ENCODE measurements at places on chromosomes 2 and 18.

GRCh38 chr2:75489721-75490120 lies 71.0 kb downstream of the EVA1A start:
- no peak for DNase-seq

DNA sequence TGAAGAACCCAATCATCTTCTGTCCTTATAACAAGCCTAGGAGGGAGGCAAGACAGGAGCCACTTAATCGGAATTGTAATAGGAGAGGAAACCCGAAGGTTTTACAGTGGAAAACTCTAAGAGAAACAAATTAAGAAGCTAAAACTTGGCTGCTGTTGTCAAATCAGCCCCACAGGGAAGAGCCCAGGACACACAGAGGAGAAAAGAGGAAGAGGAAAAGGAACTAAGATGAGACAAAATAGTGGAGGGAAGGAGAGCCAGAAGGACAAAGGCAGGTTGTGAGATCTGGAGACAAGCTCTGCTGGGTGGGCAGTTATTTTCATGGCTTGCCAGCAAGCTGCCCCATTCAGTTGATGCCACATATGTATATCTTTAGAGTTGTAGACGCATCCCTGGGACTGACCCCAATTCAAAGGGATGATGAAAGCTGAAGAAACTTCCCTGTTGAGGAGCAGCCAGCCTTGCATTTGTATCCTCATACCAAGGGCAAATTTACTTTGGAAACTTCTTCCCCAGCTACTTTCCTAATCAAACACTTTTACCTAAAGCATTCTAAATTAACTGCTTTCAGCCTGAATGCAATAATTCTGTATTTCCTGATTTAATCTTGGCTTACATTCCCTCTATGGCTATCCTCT lies 499.8 kb upstream of the MEIS1 start:
- DNase-seq, result no peak

- DNase-seq, result no peak
Observed at GRCh38 chr2:234674781-234675201, 177.9 kb upstream of the ARL4C start.

DNA sequence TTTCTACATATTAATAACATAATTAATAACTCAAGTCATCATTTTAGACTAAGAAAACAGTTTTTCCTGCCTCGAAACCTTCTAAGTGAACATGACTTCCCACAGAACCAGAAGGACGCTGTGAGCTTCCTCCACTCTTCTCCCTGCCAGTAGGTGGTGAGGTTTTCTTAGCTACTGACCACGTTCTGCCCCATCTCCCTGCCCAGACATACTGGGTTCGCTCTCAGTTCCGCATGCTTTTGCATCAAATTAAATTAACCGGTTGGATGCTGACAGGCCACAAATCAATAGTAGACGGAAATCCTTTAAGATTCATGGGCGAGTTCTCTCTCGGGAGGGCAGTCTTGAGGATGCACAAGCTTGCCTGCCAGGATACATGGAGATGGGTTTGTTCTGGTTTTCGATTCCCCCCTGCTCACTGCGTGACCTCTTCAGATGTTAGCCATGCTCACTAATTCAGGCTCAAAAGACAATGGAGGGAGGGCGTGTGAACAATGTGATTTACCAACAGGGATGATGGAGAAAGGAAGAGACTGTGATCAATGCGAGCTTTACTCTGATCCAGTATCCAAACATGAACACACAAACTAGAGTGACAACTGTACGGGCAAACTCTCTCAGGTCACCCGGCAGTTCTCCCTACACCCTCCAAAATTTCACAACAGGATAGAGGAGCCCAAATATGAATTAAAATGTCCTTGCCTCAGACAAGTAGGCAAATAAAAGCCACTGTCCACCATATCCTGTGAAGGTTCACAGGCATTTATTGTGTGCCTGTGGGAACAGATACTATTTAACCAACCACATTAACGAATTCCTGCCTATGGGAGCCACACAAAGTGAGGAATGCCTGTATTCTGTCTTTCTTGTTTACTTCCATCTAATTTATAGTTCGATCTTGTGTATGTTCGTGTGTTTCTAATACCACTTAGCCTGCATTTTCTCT lies 375.7 kb downstream of the EIPR1 start:
- DNase-seq, result no peak

- DNase-seq, result no peak
Observed at GRCh38 chr2:623130-623922, 53.9 kb downstream of the TMEM18 start.

- no peak for DNase-seq
Observed at GRCh38 chr2:157936406-157936805, 60.3 kb upstream of the ACVR1 start.

DNA sequence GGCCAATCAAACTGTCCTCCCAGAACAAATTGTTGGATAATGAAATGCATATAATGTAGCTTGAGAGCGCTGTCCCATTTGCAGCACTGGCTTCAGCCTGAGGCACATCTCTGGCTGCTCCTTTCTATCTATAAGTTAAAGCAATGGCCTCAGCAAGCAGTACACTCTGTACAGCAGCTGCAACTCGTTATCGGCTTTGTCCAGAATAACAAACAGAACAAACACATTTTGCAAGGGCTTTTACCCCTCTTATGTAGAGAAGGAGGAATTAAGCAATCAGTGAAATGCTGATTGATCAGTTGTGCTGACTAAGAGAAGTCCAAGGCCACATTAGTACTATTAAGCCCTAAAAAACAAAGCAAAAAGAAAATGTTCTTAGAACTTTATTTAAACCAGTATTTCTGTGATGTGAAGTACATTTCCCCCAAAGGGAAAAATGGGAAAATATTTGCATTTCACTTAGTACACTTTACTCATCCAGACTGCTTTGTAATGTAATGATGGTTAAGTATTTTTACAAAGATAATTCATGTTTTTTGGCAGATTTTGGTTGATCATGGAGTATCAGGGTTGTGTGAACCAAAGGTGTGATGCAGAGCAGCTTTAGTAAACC lies 15.0 kb upstream of the CPS1 start:
- no peak for DNase-seq

- DNase-seq, result no peak
Observed at GRCh38 chr18:58513615-58514335, 115.1 kb downstream of the ALPK2 start.

DNA sequence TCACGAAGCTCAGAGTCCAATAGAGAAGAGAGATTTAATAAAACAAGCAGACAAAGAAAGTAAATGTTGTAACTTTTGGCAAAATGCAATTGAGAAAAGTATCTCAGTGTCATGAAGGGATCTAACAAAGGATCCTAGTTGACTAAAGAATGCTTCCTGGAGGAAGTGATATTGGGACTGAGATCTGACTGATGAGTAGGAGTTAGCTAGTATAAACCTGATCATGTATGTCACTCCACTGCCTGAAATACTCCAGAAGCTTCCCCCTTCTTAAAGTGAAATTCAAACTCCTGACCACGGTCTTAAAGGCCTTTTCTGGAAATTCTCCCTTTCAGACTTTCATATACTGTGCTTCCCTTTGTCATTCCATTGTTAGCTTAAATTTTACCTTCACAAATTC lies 1102.4 kb upstream of the ZEB2 start:
- no peak for DNase-seq

GRCh38 chr18:4208366-4208765 lies 246.7 kb downstream of the DLGAP1 start:
- DNase-seq, result no peak

DNA sequence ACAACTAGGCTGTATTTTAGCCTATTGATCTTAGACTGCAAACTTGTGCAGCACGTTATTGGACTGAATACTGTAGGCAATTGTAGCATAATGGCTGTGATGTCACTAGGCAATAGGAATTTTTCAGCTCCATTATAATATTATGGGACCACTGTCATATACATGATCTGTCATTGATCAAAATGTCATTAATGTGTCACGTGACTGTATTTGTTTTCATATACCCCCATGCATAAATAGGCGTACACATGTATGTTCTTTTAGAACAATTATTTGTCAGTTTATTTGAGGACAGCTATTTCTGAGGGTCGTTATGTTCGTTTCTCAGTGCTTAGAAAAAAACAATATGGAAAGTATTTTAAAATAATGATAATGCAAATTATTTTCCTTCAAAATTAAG lies 111.9 kb upstream of the CDH2 start:
- DNase-seq, result no peak

GRCh38 chr18:52286675-52287074 lies 53.3 kb upstream of the DCC start:
- DNase-seq, result no peak

DNA sequence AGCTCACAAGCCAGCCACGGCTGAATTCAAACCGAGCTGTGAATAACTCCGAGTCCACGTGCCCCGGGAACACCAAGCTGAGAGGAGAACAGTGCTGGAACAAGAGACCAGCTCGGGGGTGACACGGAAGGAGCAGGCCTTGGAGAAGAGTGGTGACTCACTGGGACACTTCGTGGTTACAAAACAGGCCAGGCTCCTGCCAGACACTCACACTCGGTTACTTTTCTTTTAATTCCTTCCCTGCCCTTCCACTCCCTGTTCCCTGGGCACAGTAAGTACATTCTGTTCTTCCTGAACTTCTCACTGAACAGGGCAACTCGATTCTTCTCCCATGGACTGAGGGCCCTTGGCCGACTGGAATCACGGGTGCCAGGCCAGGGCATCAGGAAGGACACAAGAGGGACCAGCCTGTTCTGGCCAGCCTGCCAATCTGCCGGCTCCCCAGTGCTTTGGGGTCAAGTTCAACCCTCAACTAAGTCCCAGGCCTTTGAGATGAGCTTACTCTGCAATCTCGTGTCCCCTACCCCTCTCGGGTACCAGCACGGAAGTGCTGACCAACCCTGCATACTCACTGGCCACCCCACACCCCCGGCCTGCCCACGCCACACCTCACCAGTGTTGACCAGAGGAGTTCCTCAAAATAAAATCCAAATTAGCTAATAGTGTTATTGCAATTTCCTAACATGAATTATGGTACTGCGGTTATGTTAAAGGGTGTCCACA lies 87.5 kb downstream of the TFCP2L1 start:
- DNase-seq, result no peak

- no peak for DNase-seq
Observed at GRCh38 chr2:6975988-6976387, 58.8 kb downstream of the RNF144A start.

DNA sequence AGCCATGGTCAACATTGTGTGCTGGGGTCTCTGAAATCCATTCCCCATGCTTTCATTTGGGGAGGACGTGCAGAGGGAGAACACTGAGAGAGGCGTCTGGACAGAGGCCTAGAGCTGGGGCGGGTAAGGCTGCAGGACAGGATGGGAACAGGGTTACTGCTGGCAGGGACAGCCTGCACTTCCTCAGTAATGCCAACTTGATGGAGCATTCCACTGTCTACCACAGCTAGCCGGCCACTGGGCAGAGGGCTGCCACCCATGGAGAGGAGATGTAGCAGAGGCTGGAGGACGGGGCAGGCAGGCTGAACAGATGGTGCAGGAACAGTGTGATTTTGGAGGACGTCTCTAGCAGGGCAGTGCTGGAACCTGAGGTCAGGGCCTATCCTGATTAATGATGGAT lies 29.3 kb downstream of the MRPL33 start:
- DNase-seq, result no peak

DNA sequence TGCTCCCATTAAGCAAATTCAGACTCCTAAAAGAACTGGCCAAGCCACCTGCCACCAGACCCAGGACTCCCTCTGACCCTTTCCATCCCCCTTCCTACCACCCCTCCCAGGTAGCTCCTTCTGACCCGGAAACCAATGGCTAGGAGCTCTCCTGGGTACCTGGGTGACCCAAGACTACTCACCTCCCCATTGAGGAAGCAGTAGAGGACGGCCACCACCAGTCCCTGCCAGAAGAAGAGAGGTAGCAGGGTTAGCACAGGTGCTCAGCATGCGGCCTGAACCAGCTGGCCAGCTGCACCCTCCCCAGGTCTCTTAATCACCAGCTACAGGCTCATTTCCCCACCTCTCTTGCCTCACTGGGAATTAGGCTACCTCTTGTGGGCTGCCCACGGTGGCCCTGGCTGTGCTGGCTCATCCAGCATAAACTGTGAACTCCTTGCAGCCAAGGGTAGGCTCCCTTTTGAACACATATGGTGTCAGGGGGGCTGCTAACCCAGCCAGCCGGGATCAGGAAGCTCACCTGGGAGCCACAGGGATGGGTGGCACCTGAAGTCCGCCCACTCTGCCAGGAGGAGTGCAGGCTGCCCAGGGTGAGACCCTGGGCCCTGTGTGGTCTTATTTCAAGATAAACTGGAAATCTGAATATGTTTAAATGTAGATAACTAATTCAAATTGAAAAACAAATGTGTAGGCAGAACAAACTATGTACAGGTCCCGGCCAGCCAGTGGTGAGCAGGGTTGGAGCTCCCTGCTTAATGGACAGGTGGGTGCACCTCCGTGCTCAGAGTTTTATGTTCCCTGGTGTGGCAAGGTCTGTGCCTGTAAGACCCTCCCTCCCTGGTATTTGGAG lies 9.9 kb downstream of the TMEM37 start:
- DNase-seq, result no peak

DNA sequence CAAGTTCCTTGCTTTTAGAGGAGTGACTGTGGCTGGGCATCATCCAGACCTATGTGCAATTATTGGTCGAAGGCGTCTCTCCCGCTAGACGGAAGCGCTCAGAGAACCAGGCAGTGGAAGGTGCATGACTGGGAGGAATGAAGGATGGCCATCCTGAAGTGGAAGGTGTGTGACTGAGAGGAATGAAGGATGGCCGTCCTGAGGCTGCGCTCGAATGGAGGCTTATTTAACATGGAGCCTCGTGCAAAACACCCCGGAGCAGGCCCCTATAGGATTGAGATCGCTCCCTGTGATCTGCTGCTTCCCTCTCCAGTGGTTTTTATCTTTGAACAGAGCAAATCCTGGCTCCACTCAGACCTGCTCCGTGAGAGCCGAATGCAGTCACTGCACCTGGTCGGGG lies 140.2 kb upstream of the ID2 start:
- no peak for DNase-seq

- DNase-seq, result no peak
Observed at GRCh38 chr2:229246334-229246733, 24.8 kb downstream of the PID1 start.

- no peak for DNase-seq
Observed at GRCh38 chr2:203741566-203741965, 35.1 kb downstream of the CD28 start.

GRCh38 chr18:13481820-13482617 lies 244.3 kb downstream of the FAM210A start:
- DNase-seq, result no peak

- no peak for DNase-seq
Observed at GRCh38 chr18:4430836-4431235, 24.3 kb downstream of the DLGAP1 start.

DNA sequence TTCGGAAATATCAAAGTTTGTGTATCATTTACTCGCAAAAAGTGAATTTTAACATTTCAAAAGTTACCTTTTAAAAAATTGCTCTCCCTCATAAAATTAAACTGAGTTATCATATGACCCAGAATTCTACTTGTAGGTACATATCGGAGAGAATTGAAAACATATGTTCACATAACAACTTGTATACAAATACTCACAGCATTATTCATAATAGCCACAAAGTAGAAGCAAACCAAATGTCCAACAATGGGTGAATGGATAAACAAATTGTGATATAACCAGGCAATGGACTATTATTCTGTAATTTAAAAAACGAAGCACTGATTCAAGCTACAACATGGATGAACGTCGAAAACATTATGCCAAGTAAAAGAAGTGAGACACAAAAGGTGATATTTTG lies 412.0 kb upstream of the TCF4 start:
- DNase-seq, result no peak

Measured in C1 segment of cervical spinal cord (tissue), 14 donors.